ENCODE measurements at places on chromosomes 7 and 10. TPM values are rescaled to one million over a fixed set of nuclear protein-coding genes. Genes with fewer than 3 reads are reported as not detected.

- no peaks in the 10 kb centered on the region for H3K4me1 ChIP-seq
- peaks cover 2% of the 10 kb centered on the region for H3K27me3 ChIP-seq
- H3K4me3 ChIP-seq = no peak overlapping the region
- no peak overlapping the region for H3K27ac ChIP-seq
- no peak for DNase-seq
These were observed 60.6 kb upstream of the LAMB1 start for GRCh38 chr7:108063520-108063933.

Gene PURB
- total RNA-seq = 41.4 TPM

GRCh38 chr10:88870089-88870488, 10.0 kb upstream of the STAMBPL1 start:
- DNase-seq = no peak
- no peaks in the 10 kb centered on the region for H3K36me3 ChIP-seq

Gene CDK14
- total RNA-seq = 2.0 TPM

DNA sequence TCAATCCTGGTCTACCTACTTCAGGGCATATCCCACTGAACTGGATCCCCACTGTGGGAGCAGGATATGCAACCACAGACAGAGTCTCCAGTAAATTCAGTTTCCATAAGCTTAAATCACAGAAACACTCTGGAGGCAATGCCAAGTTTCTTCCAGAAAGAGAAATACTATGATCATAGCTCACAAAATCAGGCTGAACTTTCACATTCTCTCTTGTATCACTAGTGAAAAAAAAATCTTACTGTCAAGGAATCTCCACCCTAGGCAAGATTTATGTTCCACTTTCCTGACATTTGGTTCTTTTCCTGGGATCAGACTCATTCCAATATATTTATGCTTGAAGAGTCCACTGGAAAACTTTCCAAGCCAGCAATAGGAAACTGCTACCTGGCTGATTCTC, 749.0 kb downstream of the SUGCT start:
- H3K4me1 ChIP-seq = no peaks in the 10 kb centered on the region
- no peak overlapping the region for H3K27ac ChIP-seq
- no peaks in the 10 kb centered on the region for H3K36me3 ChIP-seq
- DNase-seq = no peak
- no peak overlapping the region for H3K4me3 ChIP-seq

Gene INPP5F
- 18.3 TPM for total RNA-seq

Gene NFKB2
- total RNA-seq = 300 TPM

All from activated CD4-positive, alpha-beta T cell treated with anti-CD3 and anti-CD28 coated beads, Interleukin-2, amount 10 ng/mL, durations not matched to agents 24 days and 14 days (primary cell).